ENCODE measurements at places on chromosomes 5 and 9.

- DNase-seq = no peak
Measured at GRCh38 chr5:37717276-37717612, 122.6 kb downstream of the GDNF start.

DNA sequence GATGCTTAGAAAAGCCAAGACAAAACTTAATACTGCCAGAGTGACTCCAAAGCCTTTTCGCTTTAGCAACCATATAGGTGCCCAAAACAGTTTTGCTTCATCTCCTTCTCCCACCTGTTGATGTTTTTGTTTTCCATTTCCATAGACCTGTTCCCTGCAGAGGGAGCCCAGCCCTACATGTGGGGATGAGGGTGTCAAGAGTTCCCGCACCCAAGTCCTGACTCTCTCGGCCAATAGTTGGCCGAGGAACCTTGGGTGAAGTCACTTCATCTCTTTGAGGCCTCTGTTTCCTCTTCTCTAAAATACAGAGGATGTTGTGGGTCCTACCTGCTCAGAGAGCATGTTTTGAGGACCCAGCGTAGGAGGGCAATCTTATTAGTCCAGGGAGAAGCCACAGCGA is 38.5 kb upstream of the LCP2 start:
- DNase-seq = no peak

GRCh38 chr9:33344145-33344544 is 53.8 kb downstream of the NFX1 start:
- no peak for DNase-seq

GRCh38 chr5:54637654-54638053 is 120.1 kb downstream of the SNX18 start:
- DNase-seq = no peak

DNA sequence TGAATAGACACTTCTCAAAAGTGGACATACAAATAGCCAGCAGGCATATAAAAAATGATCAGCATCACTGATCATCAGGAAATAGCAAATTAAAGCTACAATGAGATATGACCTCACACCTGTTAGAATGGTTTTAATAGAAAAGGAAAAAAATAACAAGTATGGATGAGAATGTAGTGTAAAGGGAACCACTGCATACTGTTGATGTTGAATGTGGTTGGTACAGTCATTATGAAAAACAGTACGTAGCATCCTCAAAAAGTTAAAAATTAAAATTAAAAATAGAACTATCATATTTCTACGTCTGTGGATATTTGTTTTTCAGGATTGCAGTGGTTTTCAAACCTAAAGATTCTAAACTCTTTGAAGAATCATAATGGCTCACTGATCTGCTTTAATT is 215.1 kb upstream of the NREP start:
- no peak for DNase-seq

GRCh38 chr9:16830806-16831205 is 39.7 kb downstream of the BNC2 start:
- DNase-seq = no peak

DNA sequence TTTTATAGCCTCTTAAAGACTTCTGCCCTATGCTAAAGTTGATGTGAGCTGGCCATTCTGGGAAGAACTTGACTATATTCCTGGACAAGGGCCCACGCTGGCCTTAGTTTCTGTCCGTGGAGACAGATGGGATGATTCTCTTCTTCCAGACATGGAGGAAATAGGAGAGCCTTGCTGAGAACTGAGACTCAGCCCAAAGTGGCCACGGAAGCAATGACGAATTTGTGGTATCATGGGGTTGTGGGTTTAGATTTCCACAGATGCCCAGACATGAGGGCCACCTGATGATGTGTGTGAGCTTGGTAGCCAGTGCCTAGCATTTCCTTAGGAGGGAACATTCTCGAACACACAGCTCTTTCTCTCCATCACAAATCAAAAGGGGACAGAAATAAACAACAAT is 309.1 kb downstream of the NSG2 start:
- no peak for DNase-seq

DNA sequence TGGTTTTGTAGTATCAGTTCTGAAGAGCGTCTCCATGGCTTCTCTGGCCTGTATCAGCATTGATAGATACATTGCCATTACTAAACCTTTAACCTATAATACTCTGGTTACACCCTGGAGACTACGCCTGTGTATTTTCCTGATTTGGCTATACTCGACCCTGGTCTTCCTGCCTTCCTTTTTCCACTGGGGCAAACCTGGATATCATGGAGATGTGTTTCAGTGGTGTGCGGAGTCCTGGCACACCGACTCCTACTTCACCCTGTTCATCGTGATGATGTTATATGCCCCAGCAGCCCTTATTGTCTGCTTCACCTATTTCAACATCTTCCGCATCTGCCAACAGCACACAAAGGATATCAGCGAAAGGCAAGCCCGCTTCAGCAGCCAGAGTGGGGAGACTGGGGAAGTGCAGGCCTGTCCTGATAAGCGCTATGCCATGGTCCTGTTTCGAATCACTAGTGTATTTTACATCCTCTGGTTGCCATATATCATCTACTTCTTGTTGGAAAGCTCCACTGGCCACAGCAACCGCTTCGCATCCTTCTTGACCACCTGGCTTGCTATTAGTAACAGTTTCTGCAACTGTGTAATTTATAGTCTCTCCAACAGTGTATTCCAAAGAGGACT is 1.5 kb downstream of the GPR21 start:
- DNase-seq = no peak

DNA sequence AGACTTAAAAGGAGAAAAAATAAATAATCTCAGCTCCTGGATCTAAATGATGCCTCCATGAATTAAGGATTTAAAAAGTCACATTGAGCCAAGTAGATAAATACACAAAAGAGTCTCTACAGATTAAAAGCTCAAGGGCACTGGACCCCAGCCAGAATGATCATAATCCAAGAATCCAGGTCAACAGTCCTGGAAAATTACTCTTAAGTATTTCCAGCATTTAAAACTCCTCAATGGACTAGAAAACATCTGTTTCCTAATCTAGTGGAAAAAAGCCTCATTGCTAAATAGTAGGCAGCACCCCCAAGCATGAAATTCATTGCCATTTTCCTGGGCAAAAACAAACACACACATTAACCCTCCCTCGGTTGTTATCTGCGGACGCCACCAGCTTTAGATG is 96.8 kb downstream of the FRMD3 start:
- DNase-seq = no peak

DNA sequence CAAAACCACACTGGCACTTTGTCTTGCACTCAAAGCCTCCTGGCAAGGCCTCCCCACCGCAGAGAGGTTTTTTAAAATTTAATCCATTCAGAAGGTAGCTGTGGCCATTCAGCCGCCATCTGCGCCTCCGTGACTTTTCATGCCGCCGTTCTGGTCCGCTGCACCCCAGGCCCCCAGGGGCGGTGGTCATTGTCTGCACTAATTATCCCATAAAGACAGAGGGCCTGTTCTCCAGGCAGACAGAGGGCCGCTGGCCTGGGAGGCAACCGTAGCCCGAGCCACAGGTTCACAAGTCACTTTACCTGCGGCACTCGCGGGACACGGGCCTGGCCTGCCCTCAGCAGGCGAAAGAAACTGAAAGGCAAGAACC is 49.4 kb downstream of the EXD3 start:
- no peak for DNase-seq

GRCh38 chr5:111439473-111440075 is 72.8 kb downstream of the STARD4 start:
- DNase-seq = no peak

DNA sequence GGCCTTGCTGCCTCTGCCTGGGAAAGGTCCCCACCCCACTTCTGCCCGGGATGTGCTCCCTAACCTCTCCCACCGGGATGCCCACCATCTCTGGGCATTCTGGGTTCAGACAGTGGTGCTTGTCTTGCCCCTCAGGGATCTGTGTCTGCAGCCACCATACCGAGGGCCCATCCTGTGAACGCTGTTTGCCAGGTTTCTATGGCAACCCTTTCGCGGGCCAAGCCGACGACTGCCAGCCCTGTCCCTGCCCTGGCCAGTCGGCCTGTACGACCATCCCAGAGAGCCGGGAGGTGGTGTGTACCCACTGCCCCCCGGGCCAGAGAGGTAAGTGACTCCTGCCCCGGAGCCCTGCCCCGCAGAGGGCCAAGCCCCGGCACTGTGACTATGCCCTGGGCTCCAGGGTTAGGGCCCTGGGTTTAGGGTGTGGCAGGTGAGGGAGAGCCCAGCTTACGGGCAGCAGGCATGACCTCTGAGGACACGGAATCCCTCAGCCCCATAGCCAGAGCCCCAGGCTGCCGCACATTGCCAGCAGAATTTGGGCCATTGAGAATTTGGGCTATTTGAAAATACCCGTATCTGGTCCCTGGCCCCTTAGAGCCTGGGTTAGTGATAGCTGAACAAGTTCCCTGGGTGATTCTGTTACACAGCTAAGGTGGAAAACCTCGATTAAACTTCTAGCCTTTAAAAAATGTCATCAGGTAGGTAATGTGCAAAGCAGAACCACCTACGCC is 35.3 kb upstream of the AIF1L start:
- no peak for DNase-seq

GRCh38 chr9:36132086-36132485 is 4.4 kb upstream of the GLIPR2 start:
- no peak for DNase-seq

DNA sequence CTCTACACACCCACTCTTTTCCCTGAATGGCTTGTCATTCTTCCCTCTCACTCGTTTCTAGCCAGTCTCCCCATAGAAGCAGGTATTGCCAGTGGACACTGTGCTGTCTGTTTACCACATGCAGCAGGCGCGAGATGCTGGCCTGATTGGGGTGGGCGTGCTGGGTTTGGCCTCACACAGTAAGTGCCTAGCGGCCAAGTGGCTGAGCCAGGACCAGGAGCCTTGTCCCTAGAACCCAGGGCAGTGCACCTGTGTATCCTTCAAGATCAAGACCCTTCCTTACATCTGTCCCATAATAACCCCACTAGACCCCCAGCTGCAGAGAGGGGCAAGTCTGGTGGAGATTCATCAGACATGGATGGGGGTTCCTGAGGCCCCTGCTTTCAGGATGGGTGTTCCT is 112.8 kb upstream of the IRX4 start:
- no peak for DNase-seq

DNA sequence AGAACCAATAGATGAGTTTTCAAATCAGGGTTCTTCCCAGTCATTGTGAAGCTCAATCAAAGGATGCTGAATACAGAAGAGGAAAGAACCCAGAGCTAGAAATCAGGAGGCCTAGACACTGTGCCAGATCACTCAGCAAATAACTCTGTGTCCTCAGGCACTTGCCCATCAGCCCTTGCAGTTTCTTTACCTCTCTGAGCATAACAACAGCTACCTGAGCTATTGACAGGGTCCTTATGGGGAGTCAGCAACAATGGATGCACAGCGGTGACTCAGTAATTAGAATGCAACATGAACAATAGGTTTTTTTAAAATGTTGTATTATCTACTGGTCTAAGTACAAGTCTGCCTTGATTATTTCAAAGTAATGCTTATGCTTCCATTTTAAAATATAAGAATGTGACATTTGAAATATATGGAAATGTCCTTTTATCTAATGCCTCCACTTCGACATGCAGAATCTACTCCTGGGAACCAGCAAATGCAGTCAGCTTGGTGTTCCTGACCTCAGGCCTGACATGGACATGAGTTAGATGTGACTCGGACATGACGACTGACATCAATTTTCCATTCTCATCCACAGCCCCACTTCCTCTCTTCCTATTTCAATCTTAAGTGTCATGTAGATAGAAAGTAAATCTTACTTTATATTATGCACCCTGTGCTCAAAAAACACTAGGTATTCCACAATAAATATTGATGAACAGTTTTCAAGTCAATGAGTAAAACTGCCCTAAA is 155.0 kb downstream of the TLE1 start:
- DNase-seq = no peak

DNA sequence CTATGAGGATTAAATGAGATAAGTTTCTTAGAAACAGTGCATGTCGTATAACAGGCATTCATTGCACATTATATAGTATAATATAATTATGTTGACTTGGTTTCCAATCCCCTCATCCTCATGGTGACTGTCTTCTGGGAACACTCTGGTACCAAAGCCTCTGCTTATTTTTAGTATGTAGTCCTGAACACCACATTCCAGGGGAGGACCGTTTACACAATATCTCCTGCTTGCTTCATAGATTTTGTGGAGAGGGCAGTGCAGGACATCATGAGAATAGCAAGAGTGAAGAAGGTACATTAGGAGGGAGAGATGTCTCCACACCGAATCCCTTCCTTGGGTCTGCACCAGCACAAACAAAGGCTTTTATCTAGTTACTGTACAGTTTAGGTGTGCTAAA is 20.5 kb upstream of the BHMT start:
- no peak for DNase-seq

GRCh38 chr9:17219261-17219660 is 84.4 kb downstream of the CNTLN start:
- no peak for DNase-seq

GRCh38 chr5:55935371-55935770 is 59.4 kb downstream of the IL6ST start:
- DNase-seq = no peak

All from NCI-H526 treated with DMSO at 0.1 percent for 48 hours (cell line).